Osteocyte (in vitro differentiated cells): ENCODE measurements at places on chromosomes 12 and 14. TPM values are rescaled to one million over a fixed set of nuclear protein-coding genes. Genes with fewer than 3 reads are reported as not detected.
A peak's percentile ranks its signal among the peaks of the same experiment; 100 is the strongest.

The OR10P1 gene
- total RNA-seq, result not detected in 2 replicates

The SUOX gene
- total RNA-seq, result 16.2 and 19.4 TPM in 2 replicates

The KCNA1 gene
- 0.31 and 0.40 TPM in 2 replicates for total RNA-seq

The CD27 gene
- total RNA-seq, result not detected in 2 replicates

The SLC39A2 gene
- total RNA-seq, result 0.60 and 1.1 TPM in 2 replicates

The RHOJ gene
- total RNA-seq, result 63.6 and 69.7 TPM in 2 replicates

The SMIM41 gene
- not detected in 2 replicates for total RNA-seq

The OSBPL8 gene
- 86.7 and 87.8 TPM in 2 replicates for total RNA-seq

The TTC9 gene
- 0.99 and 1.2 TPM in 2 replicates for total RNA-seq

The NOP9 gene
- total RNA-seq, result 27.8 and 28.2 TPM in 2 replicates

The HOXC10 gene
- total RNA-seq, result not detected in 2 replicates

DNA sequence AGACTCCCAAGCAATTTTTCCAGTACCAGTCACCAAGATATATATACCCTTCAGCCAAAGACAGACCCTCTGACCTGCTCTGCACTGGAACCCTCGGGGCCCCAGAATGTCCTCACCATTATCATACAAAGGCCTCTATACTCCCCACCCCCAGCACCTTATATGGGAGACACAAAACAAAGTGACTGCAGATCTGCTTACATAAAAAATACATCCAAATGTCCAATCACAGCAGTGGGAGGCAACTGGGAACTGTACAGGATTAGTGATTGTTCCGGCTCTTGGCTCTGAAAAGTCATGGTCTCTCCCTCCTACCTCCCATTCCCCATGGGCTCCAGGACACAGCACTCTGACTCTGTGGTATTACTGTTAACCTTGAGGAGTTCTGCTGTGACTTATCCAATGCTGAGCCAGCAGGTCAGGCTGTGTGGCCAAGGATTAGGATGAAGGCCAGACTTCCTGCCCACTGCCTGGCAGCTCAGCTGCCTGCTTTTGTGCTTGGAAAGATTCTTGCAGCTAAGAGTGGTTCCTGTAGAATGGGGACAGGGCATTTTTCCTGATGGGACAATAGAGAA lies 13.7 kb downstream of the OXA1L start:
- DNase-seq, result no peak

- peak; percentile 81 for DNase-seq
Observed at GRCh38 chr14:98592611-98593170, 679.3 kb downstream of the BCL11B start.

DNA sequence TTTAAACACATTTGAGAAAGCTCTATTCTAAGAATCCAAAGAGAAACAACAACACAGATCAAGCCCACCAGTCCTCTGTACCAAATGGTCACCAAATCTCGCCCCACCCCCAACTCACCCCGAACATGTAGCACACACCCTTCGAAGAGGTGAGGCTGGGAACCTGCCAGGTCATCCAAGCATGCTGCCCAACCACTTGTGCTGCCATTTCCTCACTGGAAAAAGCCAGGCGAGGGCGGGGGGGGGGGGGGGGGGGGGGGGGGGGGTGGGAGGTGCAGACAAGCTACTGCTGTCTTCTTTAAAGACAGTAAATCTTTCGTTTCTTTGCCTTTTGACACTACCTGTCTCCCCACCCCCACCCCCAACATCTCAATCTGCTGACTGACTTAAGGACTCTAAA lies 59.9 kb downstream of the SETD3 start:
- DNase-seq, result no peak

DNA sequence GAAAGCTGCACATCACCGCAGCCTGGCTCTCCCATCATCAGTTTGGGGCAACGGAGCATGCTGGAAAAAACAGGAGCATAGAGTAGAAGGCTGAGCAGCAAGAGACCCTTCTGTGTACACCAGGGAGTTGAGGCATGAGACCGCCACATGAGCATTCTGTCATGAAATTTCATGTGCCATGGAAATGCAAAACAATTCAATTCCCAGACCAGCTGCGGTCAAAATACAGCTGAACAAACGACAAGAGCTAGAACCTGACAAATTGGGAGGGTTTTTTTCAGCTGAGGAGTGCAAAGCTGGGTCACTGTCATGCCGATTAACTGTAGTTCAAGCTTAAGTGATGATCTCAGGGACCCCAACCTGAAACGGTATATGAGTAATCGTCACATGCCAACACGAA lies 37.1 kb downstream of the TMEM30B start:
- no peak for DNase-seq

GRCh38 chr14:89618811-89619551 lies 201.9 kb upstream of the FOXN3 start:
- peak; percentile 90 for DNase-seq

DNA sequence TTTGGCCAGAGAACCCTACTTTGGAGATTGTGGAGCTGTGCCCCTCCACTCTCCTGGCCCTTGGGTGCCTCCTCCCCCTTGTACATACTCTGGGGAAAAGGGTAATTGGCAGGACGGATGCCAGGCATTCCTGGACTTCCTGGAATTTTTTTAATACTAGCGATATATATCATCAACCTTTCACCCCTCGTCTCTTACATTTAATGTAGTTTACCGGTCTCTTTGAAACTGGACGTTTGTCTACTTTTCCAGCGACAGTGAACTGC lies 767 bp upstream of the CRY1 start:
- DNase-seq, result no peak

- DNase-seq, result no peak
Observed at GRCh38 chr14:48925184-48925583, 661.0 kb downstream of the RPS29 start.

GRCh38 chr12:7019043-7019569 lies 830 bp upstream of the LPCAT3 start:
- DNase-seq, result no peak

DNA sequence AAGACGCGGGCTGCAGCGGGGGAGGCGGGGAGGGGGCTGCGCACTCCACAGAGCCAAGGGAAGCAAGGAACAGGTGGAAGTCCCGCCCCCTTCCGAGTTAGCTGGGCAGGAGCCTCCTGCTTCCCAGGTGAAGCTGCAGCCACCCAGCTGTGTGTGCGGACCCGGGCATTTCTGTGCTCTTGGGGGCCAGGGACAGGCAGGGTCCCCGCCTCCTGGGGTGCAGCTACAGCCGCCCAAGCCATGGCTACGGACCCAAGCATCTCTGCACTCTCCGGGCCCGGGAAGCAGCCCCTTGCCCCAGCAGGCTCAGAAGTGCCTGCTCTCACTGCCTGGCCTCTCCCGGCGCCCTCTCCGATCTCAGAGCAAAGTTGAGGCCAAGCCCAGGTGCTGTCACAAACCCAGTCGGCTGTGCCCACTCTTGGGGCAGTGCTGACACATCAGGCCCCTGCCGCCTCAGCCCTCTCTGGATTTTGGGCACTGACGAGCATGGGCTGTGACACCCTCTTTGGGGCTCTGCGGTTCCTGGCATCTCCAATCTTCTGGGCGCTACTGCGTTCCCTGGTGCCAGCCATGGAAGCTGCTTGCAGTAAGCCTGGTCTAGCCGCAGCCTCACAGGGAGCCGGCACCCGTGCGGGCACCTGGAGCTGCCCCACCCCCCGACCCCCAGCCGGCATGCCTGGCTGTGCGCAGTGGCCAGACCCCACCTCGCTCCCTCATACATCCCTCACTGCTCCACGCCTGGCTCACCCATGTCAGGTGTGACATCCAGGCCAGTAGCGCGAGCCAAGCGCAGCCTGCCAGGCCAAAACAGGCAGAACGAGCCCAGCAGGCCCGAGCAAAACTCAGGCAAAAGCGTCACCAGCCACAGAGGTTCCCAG lies 8.5 kb upstream of the MGAT4C start:
- DNase-seq, result no peak

- no peak for DNase-seq
Observed at GRCh38 chr14:40581264-40581663, 1025.4 kb upstream of the LRFN5 start.

DNA sequence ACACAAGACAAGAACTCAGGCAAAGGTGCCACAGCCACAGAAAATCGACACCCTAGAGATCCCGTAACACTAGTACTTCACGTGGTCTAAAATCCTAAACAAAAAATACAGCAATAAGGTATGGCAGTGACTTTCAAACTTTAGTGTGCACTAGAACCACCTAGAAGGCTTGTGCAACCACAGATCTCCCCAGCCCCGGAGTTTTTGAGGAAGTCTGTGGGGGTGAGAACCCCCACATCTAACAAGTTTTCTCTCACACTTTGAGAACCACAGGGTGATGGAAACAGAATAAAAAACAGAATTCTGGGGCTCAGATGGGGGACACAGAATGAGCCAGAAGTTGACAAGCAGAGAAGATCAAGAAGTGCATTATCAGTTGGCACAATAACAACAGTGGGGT lies 254.0 kb downstream of the ANO6 start:
- no peak for DNase-seq

DNA sequence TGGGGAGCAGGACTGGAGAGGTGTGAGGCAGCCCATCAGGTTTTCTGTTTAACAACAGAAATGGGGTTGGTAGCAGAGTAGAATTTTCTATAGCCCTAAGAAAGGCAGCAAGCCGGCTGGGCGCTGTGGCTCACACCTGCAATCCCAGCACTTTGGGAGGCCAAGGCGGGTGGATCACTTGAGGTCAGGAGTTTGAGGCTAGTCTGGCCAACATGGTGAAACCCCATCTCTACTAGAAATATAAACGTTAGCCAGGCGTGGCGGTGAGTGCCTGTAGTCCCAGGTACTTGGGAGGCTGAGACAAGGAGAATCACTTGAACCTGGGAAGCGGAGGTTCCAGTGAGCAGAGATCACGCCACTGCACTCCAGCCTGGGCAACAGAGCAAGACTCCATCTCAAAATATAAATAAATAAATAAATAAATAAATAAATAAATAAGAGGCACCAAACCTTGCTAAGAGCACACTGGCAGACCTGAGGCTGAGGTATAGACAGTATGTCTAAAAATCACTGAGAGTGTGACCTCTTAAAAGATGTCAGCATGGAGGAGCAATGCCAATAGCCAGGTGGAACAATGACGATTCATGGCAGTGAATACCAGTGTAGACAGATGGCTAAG lies 115.6 kb downstream of the SLC38A4 start:
- DNase-seq, result no peak

DNA sequence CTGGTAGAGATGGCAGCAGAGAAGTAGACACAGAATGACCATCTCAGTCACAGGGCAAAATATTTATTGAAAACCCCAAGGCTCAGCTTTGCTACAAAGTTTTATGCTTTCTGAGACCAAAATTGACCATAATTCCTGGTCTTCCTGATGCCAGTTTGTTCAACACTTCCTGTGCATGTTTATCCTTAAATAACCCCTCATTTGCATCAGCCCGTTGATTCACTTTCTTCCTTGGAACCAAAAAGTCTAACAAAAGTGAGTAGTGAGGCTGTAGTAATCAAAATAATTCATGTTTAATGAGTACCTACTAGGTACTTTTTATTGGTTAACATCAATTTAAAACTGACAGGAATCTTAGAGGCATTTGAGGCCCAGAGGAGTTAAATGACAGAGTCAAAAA lies 51.7 kb downstream of the TRHDE start:
- no peak for DNase-seq

GRCh38 chr14:20687362-20688166 lies 1.0 kb upstream of the ANG start:
- DNase-seq, result no peak

DNA sequence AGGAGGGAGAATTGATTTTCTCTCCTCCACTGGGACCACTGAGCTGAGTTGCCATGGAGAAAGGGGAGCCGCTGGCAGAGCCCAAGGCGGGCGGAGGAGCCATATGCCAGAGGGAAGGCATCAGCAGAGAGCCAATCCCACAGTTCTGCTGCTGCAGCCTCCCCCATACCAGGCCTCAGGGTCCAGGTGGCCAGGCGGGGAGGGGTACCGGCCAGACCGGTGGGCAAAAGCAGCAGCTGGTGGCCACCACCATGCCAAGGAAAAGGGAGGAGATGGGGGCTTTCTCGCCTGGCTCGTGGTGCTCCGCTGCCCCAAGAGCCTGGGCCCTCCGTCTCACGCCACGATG lies 72.8 kb downstream of the PITPNM2 start:
- DNase-seq, result no peak

GRCh38 chr14:106691601-106692291 lies 1165.4 kb downstream of the TMEM121 start:
- DNase-seq, result peak; percentile 85

- no peak for DNase-seq
Observed at GRCh38 chr14:34732802-34733201, 18.4 kb upstream of the CFL2 start.

DNA sequence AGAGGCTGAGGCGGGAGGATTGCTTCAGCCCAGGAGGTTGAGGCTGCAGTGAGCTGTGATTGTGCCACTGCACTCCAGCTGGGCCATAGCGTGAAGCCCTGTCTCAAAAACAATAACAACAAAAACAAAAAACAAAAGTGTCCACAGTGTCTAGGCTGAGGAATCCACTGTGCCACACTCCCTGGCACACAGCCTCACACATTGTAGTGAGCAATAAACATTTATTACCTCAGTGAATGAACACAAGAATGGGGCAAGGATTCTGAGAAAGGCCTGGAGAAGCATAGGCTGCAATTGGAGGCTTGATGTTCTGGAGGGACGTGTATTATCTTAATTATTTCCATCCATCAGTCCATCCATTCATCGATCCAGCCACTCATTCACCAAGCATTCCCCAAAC lies 17.1 kb upstream of the P2RX7 start:
- no peak for DNase-seq

GRCh38 chr12:25436206-25437030 lies 116.7 kb downstream of the LMNTD1 start:
- DNase-seq, result no peak

DNA sequence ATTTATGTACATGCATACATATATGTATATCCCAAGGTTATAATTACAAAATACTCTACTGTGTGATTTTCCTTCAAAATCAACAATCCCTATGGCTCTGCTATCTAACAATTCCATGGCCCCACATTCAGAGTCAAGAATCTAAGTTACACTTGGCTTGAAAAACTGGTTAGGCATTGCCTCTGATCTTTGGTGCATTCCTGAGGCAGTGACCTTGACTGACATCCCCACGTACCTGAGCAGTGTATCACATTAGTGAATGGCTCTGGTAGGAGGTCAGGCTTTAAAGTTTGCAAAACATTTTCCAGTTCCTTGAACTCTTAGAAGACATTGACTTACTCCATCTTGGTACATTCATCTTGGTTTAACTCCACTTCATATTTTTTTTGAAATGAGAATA lies 8.5 kb upstream of the STON2 start:
- no peak for DNase-seq

DNA sequence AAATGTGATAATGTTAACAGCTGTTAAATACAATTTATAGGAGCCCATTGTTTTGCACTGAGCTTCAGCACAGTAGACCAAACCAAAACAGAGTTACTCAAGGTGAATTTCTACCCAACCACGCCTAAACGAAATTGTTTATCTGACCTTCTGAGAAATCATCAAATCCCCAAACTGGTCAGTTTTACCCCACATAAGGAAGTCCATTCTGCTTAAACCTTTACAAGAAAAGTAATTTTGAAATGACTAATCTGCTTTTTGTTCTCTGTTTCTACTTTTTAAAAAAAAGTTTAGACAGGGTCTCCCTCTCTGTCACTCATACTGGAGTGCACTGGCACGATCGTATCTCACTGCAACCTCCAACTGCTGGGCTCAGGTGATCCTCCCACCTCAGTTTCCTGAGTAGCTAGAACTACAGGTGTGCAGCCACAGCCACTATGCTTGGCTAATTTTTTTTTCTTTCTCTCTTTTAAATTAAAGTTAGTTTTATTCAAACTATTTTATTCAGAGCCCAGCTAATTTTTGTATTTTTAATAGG lies 1.4 kb upstream of the RNF10 start:
- no peak for DNase-seq

- DNase-seq, result no peak
Observed at GRCh38 chr12:127780881-127781280, 486.1 kb upstream of the TMEM132C start.
